NCI-H460 (cell line): ENCODE measurements at places on chromosomes 5 and 9. TPM values are rescaled to one million over a fixed set of nuclear protein-coding genes. Genes with fewer than 3 reads are reported as not detected.

DNA sequence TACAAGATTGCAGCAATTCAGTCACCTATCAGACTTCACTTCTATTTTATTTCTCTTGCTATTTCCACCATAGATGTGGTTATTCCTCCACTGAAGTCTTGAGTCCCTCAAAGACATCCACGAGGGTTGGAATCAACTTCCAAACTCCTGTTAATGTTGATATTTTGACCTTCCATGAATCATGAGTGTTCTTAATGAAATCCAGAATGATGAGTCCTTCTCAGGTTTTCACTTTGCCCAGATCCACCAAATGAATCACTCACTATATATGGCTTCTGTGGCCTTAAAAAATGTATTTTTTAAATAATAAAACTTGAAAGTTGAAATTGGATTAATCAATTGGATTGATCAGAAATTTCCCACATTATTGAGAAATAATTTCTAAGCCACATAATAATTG, 1821.0 kb downstream of the EFNA5 start:
- DNase-seq = no peak

DNA sequence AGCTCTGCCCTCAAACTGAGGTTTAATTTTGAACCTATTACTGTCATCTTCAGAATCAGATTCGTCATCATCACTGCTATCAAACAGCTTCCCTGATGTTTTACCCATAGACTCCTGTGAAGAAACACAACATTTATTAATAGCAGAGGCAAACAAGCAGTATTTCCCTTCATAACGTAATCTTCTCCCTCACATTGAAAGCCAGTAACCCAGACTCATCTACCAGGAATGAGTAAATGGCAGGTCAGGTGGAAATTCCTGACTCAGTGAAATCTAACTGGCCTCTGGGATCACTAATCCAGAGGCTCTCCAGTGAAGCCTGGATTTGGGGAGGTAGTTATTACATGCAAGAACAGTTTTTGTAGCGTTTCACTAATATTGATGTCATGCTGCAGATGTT, 14.6 kb downstream of the NOL8 start:
- no peak for DNase-seq

DNA sequence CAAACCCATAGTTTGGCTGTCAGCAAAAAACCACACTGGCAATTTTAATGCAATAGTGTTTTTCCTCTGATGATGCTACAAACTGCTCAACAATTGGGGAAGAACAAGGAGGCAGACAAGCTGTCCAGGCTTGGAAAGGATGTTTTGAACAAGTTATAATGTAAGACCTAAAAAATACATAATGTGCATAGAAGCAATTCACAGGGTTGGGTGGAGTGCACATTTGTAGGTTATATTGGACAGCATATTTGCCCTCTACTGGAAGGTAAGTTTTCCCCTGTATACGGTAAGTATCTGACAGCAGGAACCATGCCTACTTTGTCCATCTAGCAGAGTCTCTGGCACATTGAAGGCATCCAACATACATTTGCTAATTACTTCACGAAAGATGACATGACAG, 114.3 kb upstream of the PUM3 start:
- DNase-seq = no peak

DNA sequence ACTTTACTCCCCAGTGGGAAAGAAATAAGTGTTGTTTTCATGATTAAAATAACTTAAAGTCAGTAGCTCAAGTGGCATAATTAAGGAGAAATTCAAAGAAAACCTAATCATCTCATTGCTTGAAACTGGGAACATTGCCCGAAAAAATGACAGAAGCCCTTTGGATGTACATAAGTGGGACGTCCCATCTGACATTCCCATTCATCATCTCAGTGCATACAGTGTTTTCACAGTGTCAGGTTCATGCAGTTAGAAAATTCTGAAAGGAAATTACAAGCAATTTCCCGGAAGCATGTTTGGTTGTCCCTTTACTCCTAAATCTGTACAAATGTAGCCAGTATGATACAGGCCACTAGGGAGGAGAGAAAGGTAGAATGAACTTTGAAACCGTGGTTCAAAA, 95.6 kb downstream of the ADAMTS16 start:
- DNase-seq = no peak

GRCh38 chr5:145598983-145599382, 236.2 kb downstream of the PRELID2 start:
- no peak for DNase-seq

GRCh38 chr5:55304584-55304983, 2.9 kb downstream of the DHX29 start:
- no peak for DNase-seq

DNA sequence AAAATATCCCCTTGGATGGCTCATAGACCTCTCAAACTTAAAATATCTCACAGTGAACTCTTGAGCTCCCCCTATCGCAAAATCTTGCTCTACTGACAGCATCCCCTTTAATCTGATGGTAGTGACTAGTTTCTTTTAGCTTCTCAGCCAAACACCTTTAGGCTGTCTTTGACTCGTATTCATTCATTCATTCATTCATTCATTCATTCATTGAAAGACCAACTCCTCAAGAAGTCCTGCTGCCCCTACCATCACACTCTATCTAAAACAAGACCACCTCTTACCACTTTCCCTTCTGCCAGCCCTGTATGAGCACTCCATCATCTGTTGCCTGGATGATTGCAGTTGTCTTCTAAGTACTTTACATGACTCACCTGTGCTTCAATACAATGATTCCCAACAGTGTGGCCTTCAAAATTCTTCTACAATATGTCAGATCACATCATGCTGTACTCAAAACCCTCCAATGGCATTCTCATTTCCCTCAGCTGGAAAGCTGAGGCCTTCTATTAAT, 46.8 kb downstream of the ITGA2 start:
- DNase-seq = no peak

DNA sequence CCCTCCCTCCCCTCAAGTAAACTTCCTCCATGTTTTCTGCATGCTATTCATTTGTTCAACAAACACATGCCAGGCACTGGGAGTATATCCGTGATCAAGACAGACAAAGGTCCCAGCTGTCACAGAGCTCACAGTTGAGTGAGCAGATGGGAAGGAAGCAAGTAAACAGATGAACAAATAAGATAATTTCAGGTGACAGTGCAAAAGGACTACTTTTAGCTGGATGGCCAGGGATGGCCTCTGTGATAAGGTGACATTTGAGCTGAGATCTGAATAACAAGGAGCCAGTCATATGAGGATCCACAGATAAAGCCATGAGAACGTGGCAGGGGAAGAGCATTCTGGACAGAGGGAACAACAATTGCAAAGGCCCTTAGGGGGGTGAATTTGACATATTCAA, 121.7 kb upstream of the RAD23B start:
- no peak for DNase-seq

GRCh38 chr5:41445937-41446563, 64.4 kb downstream of the PLCXD3 start:
- no peak for DNase-seq

DNA sequence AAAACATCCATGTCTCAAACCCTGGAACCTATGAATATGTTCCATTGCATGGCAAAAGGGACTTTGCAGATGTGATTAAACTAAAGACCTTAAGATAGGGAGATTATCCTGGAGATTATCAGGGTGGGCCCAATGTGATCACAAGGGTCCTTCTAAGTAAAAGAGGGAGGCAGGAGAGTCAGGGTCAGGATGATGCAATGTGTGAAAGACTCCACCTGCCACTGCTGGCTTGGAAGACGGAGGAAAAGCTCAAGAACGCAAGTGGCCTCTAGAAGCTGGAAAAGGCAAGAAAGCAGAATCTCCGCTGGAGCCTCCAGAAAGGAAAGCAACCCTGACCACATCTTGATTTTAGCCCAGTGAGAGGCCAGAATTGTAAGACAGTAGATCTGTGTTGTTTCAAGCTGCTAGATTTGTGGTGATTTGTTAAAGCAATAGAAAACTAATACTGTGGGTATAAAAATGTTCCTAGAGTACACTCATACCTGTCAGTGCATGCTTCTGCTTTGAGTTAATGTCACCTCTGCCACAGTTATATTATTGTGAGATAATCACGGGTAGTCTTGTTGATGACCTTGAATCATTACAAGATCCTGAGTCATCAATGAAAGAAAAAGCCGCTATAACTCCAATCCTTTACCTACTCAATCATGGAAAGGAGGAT, 93.5 kb upstream of the TNPO1 start:
- no peak for DNase-seq

DNA sequence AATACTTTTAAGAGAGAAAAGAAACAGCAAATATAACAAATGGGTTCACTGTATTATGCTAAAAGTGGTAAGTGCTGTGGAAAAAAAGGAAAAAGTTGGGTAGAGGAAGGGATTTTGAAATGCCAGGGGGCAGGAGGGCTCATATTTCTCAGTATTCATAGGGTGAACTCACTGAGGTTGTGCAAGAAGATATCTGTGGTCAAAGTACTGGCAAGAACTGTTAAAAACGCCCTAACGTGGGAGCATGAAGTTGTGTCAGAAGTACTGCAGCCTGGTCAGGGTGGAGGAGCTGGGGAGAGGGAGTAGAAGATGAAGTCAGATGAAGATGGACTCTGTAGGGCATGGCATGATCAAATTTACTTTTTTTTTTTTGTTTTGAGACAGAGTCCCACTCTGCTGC, 31.2 kb upstream of the SLC28A3 start:
- DNase-seq = peak; percentile 4

- peak; percentile 59 for DNase-seq
Measured at GRCh38 chr5:1004461-1005248, 3.9 kb upstream of the NKD2 start.

GRCh38 chr5:12245429-12245828, 341.2 kb upstream of the CTNND2 start:
- DNase-seq = no peak

GRCh38 chr5:72478684-72479083, 28.5 kb downstream of the ZNF366 start:
- DNase-seq = no peak

- no peak for DNase-seq
Measured at GRCh38 chr5:7793895-7794294, 57.0 kb downstream of the CFAP90 start.

DNA sequence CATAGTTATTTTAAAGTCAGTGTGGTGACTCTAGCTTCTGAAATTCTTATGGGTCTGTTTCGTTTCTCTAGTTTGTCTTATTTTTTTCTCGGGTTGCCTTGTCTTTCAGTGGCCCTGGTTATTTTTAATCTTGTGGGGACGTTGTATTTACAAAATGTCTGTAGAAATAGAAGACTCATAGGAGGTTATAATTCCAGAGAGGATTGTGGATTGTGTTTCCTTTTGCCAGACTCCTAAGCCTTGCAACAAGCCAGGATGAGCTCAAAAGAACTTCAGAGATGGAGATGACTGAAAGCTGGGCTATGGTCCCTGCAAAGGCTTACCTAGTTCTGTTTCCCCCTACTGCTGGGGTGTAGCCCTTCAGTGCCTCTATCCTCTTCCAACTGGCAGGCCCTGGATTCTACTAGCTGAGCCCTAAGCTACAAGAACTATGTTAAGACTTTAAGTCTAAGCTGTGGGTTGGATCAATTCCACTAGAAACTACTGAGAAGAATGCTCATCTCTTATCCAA, 32.2 kb upstream of the LECT2 start:
- no peak for DNase-seq

- DNase-seq = no peak
Measured at GRCh38 chr5:167643631-167644280, 647.7 kb upstream of the WWC1 start.

GRCh38 chr5:109690975-109691574, 1.3 kb downstream of the MAN2A1 start:
- peak; percentile 65 for DNase-seq

DNA sequence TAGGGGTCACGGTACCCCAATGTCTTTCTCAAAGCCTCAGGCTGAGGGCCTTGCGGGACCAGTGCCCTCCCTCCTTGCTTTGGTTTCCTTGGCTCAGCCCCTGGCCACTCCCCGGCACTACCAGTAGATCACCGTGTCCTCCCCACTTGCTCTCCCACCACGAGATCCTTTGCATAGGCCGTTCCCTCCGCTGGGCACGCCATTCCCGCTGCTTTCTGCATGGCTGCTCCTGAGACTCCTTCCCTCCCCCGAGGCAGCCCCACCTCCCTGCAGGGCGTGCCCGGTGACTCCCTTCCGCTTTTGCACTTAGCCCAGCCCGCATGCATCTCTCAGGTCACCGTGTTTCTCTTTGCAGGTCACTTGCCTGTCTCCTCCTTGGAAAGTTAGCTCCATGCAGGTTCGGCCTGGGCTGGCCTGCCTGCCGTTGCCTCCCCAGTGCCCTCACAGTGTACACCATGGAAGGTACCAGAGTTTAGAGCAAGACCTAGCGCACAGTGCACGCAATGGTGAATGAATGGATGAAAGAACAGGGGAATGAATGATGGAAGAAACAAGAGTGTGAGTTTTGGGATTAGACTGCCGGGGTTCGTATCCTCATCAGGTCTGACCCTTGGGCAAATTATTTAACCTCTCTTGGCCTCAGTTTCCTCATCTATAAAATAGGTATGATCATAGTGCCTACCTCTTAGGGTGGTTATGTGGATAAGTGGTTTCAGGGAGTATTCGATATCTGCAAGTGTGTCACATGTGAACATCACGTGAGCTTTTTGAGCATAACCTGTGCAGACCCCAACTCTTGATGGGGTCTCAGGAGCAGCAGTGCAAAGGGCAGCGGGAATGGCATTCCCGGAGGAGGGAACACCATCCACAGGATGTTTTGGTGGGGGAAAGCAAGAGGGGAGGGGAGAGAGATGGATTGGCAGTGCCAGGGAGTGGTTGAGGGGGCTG, 214.3 kb downstream of the C9orf50 start:
- peak; percentile 86 for DNase-seq

GRCh38 chr5:178420354-178420781, 169.8 kb downstream of the COL23A1 start:
- no peak for DNase-seq

- no peak for DNase-seq
Measured at GRCh38 chr9:114263853-114264510, 58.9 kb upstream of the ORM1 start.

DNA sequence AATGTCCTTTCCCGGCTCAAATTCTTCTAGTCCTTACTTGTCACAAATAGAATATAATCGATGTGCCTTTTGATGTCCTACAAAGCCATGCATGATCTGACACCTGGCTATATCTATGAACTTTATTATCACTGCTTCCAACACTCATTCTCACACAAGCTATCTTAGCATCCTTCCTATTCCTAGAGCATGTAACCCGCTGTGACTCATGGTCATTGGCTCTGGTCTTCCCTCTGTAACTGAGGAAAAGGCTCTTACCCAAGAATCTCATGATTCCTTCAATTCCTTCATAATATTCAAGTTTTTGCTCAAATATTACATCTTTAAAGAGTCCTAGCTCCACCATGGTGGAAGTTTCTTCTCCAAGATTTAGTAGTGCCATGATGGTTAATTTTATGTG, 480.0 kb upstream of the PAPPA start:
- no peak for DNase-seq

Gene MYMK
- total RNA-seq = not detected in 2 replicates

Gene SLC25A46
- 42.8 and 43.4 TPM in 2 replicates for total RNA-seq

Gene ANKRD55
- total RNA-seq = not detected in 2 replicates

Gene BTNL8
- 0.32 TPM in 1 of 2 replicates, not detected in the other for total RNA-seq

Gene CDK9
- 16.7 and 23.1 TPM in 2 replicates for total RNA-seq

Gene TMEM171
- total RNA-seq = 0.64 TPM in 1 of 2 replicates, not detected in the other

Gene ATP6V0E1
- 135 and 154 TPM in 2 replicates for total RNA-seq

Gene C5orf58
- not detected in 2 replicates for total RNA-seq

Gene FOXD4L5
- 0.10 and 0.20 TPM in 2 replicates for total RNA-seq

Gene HNRNPK
- total RNA-seq = 840 and 845 TPM in 2 replicates

Gene DAB2
- 0.14 and 0.59 TPM in 2 replicates for total RNA-seq

Gene SLC12A7
- 7.2 and 9.0 TPM in 2 replicates for total RNA-seq

Gene PROB1
- 1.5 and 1.8 TPM in 2 replicates for total RNA-seq

Gene AFAP1L1
- total RNA-seq = 1.4 and 2.3 TPM in 2 replicates

Gene FOXD4L6
- 0.07 TPM in 1 of 2 replicates, not detected in the other for total RNA-seq

Gene OLFM1
- total RNA-seq = 32.0 and 37.9 TPM in 2 replicates

Gene PLAC8L1
- total RNA-seq = not detected in 2 replicates

Gene LECT2
- not detected in 2 replicates for total RNA-seq
